Left ventricle myocardium inferior (tissue), 1 donor: ENCODE measurements at places on chromosomes 4 and X. TPM values are rescaled to one million over a fixed set of nuclear protein-coding genes. Genes with fewer than 3 reads are reported as not detected.

- peaks cover 8% of the 10 kb centered on the region for H3K4me1 ChIP-seq
- no peak for DNase-seq
- no peaks in the 10 kb centered on the region for H3K27me3 ChIP-seq
Measured at GRCh38 chr4:1331591-1332353, 15.2 kb upstream of the UVSSA start.

IBSP gene
- total RNA-seq: not detected

CLIC2 gene
- 11.7 TPM for total RNA-seq

CENPI gene
- 0.27 TPM for total RNA-seq

TMEM154 gene
- total RNA-seq: 1.4 TPM
